ENCODE measurements at places on chromosomes 2 and 18.

DNA sequence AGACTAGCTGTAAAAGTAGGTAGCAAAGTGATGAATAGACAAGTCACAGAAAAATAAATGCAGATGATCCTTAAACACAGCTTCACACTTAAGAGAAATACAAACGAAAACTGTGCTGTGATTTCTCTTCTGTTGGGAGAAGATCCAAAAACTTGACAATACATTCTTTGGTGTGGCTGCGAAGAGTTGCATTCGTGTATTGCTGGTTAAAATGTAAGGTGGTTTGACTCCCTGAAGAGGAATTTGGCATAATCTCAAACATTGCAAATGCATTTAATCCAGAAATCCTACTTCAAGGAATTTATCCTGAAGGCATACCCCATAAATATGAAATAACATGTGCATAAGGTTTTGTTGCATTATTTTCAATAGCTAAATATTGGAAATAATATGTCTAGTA, 7.1 kb downstream of the CCNYL1 start:
- no peak for DNase-seq

DNA sequence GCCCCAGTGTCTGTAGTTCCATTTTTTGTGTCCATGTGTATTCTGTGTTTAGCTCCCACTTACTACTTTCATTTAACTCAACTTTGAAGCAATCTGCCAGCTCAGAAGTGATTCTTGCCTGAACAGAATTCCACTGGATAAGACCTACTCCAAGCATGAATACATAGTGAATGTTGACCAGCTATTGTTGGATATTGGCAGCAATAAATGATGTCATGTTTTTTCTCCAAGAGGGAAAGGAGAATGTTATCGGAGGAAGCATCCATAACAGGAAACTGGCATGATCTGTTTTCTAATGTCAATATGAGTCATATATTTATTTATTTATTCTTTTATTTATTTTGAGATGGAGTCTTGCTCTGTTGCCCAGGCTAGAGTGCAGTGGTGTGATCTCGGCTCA, 36.8 kb upstream of the TRAPPC8 start:
- DNase-seq: no peak

DNA sequence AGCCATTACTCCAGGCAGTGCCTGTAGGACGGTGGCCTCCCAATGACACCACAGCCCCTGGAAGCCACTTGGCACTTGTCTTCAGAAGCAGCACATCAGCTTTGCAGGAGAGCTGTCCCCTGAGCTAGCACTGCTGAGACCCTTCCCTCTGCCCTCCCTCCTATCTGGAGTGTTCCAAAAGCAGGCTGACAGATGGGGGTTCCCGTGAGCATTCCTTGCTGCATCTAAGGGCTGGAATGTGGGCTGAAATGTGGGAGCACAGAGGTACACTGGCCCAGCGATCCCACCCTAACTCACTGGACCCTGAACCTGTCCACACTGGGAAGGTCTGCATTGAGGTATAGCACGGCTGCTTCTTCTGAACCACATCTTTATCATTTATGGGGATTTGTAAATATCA, 230.1 kb downstream of the ANAPC1 start:
- DNase-seq: no peak

DNA sequence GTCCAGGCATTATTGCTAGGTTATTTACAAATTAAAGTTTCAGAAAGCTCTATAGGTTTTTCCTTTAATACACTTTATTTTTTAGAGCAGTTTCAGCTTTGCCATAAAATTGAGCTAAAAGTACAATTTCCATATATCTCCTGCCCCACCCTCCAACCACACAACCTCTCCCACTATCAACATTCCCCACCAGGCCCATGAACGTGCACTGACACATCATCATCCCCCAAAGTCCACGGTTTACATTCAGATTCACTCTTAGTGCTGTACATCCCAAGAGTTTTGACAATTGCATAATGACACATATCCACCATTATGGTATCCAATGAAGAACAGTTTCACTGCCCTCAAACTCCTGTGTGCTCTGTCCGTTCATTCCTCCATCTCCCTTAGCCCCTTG, 139.4 kb downstream of the NBAS start:
- no peak for DNase-seq

- no peak for DNase-seq
These were observed 49.1 kb upstream of the CTAGE1 start for GRCh38 chr18:22466608-22467395.

DNA sequence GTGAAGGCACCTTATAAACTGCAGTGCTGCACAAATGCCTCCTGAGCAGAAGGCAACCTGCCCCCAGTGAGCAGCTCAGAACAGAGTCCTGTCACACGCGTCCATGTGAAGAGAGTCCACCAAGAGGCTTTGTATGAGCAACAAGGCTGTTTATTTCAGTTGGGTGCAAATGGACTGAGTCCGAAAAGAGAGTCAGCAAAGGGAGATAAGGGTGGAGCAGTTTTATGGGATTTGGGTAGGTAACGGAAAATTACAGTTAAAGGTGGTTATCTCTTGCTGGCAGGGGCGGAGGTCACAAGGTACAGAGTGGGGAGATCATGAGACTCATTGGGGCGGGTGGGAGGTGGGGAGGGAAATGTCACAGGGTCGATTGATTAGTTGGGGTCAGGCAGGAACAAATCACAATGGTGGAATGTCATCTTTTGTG, 53.4 kb upstream of the RALBP1 start:
- DNase-seq: no peak

DNA sequence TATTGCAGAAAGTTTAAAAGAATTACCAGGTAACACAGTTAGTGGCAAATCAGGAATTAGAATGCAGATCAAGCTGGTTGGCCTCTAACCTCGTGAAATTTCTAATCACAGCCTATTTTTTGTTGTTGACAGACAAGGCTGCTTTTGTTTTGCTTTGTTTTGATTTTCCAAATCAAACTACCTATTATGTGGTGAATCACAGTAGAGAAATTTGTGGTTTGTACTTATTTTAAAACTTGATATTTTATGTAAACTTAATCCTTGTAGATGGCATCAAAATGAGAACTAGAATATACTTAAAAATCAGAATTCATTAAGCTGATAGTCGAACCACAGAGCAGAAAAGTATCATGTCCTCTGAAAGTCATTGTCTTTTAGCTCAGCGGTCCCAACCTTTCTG, 258.1 kb downstream of the CTNNA2 start:
- no peak for DNase-seq

DNA sequence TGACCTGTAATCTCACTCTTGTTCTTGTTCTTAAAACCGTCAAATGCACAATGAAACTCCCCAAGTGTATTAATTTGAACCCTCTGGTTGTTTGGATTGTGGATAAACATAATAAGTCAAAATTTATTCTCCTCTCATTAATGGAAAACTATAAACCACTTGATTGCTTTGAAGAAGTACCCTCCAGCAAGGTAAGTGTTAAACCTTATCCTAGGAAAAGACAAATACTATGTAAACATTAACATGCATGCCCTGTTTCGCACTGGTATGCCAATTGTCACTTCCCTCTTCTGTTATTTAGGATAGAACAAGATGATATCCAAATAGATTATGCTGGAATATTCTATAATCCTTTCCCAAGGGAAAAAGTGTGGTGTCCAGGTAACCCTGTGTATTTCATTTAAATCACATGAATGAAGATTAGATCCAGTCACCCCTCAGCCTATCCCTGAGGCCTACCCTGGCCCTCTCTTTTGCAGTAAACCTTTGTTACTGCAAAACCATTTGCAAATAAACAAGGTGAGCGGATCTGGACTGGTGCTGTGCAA, 1.3 kb downstream of the ADI1 start:
- DNase-seq: no peak

DNA sequence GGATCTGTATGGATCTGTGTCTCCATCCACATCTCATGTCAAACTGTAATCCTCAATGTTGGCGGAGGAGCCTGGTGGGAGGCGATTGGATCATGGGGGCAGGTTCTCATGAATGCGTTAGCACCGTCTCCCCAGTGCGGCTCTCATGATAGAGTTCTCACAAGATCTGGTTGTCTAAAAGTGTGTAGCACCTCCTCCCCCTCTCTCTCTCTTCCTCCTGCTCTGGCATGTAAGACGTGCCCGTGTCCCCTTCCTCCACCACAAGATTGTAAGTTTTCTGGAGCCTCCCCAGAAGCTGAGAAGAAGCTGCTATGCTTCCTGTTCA, 55.0 kb upstream of the ROCK2 start:
- DNase-seq: no peak

GRCh38 chr2:128662051-128662471, 343.4 kb upstream of the HS6ST1 start:
- no peak for DNase-seq

DNA sequence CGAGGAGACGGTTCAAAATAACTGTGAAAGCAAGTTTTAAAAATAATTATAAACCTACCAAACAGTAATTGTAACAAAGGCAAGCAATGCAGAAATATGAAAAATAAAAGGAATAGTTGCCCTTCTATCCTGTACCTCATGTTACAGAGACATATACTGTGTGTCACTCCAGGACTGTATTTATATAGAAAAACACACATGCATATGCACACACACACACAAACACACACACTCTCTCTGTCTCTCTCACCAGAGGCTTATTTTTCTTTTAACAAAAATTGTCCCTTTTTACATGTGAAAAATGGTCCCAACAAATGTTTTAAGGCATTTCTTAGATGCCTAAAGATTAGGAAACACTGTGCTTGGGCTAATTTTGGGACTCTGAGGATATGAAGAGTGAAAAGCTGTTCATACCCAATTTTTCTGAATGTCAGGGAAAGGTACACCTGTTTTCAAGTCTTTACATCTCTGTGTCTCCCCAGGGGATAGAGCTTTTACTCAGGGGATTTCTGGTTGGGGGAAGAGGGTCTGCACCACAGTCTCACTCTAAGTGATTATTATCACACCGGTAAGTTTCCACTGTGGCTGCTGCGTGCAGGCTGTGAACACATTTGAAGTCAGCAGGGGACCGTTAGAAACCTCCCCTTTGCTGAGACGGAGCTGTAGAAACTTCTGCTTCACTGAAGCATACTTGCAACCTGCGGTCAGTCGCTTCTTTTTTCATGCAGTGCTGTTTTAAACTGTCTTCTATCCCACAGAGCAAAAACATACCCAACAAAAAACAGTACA, 51.4 kb upstream of the SPAG16 start:
- DNase-seq: peak; percentile 73

GRCh38 chr2:240631548-240632305, 6.4 kb downstream of the GPR35 start:
- peak; percentile 10 for DNase-seq

DNA sequence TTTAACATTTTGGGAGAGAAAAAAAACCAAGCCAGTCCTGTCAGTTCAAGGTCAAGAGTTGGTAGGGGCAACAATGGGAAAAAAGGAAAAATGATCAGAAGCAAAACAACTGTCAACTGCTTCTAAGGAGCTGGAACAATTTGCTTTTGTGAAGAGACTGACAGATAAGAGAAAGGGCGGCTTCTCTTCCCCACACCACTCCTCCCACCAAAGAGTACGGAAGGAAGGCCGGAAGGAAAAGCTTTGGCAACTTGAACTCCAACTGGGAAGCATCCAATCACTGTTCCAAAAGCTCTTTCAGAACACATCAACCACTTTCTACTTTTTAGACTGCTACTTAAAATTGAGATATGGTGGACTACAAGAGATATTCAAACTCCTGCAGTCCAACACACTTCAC, 57.8 kb upstream of the NFU1 start:
- no peak for DNase-seq

DNA sequence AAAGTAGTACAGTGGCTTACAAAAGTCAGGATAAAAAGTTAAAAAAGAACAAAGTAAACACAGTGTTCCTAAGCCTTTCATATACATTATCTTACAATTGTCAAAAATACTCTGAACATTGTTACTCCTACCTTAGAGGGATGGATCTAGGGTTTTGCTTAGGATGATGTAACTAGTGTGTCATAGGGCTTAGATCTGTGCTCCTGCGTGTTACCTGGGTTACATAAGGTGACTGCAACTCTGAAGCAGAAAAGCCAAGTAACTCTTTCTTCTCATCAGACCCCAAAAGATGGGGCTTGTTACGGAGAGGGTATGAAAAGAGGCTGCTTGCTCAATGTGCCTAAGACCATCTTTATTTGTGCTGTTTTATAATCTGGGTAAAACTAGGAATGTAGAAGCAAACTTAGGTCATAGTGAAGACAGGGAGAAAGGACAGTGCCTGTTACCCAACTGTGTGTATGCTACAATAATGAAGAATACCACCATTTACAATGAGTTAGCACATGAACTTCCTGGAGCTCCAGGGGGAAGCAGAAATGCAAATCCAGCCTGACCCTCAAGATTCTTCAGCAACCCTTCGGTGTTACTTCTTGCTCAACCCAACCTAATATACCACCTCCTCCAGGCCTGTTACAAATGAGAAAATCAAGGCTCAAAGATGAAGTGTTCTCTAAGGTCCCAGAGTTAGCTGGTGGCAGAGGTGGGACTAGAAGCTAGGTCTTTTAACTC, 42.0 kb upstream of the STK17B start:
- peak; percentile 50 for DNase-seq
